ENCODE measurements at places on chromosomes 16 and 17. TPM values are rescaled to one million over a fixed set of nuclear protein-coding genes. Genes with fewer than 3 reads are reported as not detected.

- H3K27me3 ChIP-seq = peaks cover 21% of the 10 kb centered on the region
- H3K4me1 ChIP-seq = peaks cover 24% of the 10 kb centered on the region
- no peak for DNase-seq
Measured at GRCh38 chr16:86510465-86511261, at the start of gene FOXF1. Gene FOXF1 (plus strand): TSS chr16:86510527. CDS start chr16:86510570, 43 bp downstream.

GRCh38 chr16:82700541-82701235 is 73.9 kb downstream of the CDH13 start:
- H3K27me3 ChIP-seq = no peaks in the 10 kb centered on the region
- H3K4me1 ChIP-seq = no peaks in the 10 kb centered on the region
- DNase-seq = no peak
- H3K36me3 ChIP-seq = no peaks in the 10 kb centered on the region
- H3K27ac ChIP-seq = no peak overlapping the region

Gene CLDN6
- polyA plus RNA-seq = not detected

GRCh38 chr17:49574945-49575678 is 559 bp upstream of the NXPH3 start:
- peaks cover 18% of the 10 kb centered on the region for H3K4me1 ChIP-seq
- peaks cover 10% of the 10 kb centered on the region for H3K27me3 ChIP-seq
- no peak overlapping the region for H3K4me3 ChIP-seq
- no peak overlapping the region for H3K27ac ChIP-seq
